Fibroblast of villous mesenchyme (primary cell): ENCODE measurements at places on chromosomes 2 and 18. TPM values are rescaled to one million over a fixed set of nuclear protein-coding genes. Genes with fewer than 3 reads are reported as not detected.
A peak's percentile ranks its signal among the peaks of the same experiment; 100 is the strongest.

TDRD15 gene
- total RNA-seq, result not detected in 2 replicates

DNA sequence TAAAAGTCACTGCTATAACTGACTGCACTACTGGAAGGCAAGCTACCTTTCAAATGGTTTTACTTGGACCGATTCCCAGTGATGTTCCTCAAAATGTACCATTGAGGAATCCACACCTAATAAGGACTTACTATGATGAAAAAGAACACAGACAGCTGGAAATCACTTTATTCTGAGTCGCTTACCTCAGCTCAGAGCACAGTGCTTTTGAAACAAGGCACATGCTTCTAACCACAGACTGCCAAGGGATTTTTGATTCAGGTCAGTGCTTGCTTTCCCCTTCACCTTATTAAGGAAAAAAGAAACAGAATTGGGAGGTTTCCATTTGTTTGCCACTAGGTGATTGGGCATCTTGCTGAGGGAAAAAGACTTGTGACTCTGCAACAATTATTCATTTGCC, 707.5 kb upstream of the FSHR start:
- DNase-seq, result no peak

TUBA3D gene
- total RNA-seq, result not detected in 2 replicates

DNA sequence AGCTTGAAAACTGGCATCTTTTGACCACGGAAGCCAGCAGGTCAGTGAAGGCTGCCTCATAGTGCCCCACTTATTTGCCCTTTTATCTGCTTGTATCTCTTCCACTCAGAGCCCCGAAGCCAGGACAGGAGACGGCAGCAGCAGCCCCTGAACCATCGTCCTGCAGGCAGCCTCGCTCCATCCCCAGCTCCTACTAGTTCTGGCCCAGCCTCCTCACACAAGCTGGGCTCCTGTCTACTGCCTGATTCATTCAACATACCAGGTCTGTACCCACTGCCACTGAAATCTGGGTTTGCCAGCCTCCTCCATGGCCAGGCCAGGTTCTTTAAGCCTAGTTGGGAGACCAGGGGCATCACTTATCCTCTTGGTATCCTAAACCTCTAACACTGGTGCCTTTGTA, 4.1 kb downstream of the OST4 start:
- no peak for DNase-seq

FAM117B gene
- 1.6 and 1.7 TPM in 2 replicates for total RNA-seq

- DNase-seq, result no peak
These were observed 37.5 kb upstream of the CYP26B1 start for GRCh38 chr2:72185206-72185605.

NPPC gene
- total RNA-seq, result not detected in 2 replicates

FAM237A gene
- not detected in 2 replicates for total RNA-seq

GRCh38 chr2:20353241-20353992, 2.8 kb upstream of the PUM2 start:
- DNase-seq, result no peak

SIX3 gene
- total RNA-seq, result not detected in 2 replicates

DNA sequence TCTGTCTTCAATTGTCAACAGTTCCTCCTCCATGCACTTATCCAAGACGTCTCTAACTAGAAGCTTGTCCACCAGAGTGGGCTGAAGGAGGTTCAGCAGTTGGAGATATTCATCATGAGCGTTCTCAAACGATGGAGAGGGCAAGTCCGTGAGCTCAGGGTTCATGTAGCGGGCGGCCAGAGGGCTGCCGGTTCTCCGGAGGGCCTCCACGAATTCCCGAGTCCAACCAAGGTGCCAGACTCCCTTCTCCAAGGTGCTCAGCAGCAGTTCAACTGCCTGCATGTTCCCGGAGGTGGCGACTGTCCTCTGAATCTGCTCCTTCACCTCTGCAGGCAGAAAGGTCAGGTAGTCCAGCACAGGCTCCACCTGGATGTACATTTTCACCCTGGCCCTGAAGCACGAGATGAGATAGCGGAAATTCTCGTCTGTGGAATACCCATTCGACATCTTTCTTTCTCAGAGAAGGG, 590 bp downstream of the IFIH1 start:
- peak; percentile 22 for DNase-seq

DNA sequence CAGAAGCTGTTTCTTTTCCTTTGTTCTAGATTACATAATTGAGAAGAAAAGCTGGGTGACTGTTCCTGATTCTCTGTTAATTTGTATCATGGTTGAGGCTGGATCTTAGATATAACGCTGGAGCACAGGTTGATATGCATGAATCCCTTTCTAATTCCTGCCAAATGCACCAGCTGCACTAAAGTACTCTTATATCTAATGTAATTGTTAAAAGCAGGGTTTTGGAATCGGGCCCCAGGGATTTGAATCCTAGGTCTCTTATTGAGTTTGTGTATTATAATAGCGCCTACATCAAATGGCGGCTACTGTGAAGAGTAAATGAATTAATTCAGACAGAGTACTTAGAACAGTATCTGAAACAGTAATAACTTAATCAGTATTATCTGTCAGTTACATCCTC, 80.4 kb downstream of the MC4R start:
- DNase-seq, result no peak

SERPINB11 gene
- total RNA-seq, result not detected in 2 replicates

DNA sequence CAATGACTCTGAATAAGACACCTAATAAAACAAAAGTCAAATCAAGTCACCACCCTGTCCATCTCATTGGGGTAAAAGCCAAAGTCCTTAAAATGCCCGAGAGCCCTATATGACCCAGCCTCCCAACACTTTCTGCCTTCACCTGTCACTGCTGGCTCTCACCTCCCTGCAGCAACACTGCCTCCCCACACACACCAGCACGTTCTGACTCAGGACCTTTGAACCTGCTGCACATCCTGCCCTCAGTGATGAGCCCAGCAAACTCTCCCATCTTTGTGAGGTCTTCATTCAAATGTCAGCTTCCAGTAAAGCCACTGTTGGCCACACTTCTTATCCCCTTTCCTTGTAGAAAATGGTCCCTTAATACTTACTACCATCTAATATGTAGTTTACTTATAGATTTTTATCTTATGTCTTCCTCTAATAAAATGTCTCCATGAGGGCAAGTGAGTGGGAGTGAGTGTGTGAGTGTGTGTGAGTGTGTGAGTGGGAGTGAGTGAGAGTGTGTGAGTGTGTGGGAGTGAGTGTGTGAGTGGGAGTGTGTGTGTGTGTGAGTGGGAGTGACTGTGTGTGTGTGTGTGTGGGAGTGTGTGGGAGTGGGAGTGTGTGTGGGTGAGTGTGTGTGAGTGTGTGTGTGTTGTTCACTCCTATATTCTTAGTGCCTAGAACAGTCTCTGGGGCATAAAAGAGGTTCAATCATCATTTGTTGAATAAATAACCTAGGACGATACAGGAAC, 504.7 kb downstream of the EIPR1 start:
- no peak for DNase-seq

GRCh38 chr2:128646691-128647090, 328.0 kb upstream of the HS6ST1 start:
- DNase-seq, result no peak

GRCh38 chr2:240387669-240388358, 47.6 kb upstream of the GPC1 start:
- peak; percentile 92 for DNase-seq

TMEM185B gene
- 27.4 and 36.3 TPM in 2 replicates for total RNA-seq

DNA sequence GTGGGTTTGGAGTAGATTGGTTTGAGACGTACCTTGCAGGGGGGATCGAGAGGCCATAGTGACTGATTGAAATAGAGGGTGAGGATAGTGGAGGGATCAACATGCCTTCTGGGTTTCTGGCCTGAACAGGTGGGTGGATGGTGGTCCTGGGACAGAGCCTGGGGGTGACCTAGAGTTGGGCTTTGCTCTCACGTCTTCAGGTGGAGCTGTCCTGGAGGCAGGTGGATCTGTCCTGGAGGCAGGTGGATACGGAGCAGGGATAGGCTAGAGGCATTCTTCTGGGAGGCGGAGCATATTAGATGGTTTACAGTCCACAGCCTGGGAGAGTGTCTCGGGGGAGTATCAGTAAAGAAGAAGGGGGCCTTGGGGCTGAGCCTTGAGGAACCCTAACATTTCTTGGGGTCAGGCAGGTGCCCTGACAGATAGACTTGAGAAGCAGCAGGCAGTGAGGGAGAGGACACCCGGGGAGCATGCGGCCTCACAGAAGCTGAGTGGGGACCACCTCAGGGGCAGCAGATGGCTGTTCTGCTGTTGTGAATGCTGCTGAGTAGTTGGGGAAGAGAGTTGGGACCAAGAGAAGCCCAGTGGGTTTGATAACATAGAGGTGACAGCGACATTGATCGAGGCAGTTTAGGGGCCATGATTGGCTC, 1.6 kb downstream of the CAPN10 start:
- no peak for DNase-seq

DNA sequence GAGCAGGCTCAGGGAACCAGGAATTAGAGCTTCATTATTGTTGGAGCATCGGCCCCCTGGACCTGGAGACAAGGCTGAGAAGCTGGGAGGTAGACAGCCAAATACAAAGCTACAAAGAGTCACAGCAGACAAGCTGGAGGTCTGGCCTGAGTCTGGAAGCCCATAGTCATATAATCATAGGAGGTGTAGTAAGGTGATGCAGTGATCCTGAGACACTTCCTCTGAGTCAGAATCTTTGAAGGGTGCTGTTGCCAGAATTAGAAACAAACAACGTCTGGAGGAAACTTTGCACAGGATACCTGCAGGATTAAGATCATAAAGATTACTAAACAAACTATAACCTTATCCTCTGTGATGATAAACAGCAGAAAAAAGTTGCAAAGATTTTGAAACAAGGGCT, 213.8 kb downstream of the DSC3 start:
- no peak for DNase-seq

SERPINB4 gene
- total RNA-seq, result not detected in 2 replicates

DNA sequence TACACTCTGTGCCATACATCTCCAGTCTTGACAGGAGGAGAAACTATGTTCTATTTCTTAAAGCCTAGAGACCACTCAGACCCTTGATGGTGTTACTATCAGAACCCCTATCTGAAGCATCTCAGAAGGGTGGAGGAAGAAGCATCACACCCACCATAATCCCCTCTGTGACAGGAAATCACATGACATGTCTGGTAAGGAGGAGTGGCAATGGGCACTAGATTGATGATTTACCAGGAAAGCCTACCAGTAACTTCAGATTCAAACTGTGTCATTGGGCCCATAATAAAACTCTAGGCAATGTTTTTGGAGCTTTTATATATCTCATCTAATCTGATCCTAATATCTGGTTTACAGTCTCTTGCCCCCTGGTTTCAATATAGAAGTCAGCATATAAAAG, 37.1 kb upstream of the C2orf66 start:
- DNase-seq, result no peak

- no peak for DNase-seq
These were observed 207.0 kb upstream of the SALL3 start for GRCh38 chr18:78772360-78773302.

PLB1 gene
- total RNA-seq, result 0.32 and 3.0 TPM in 2 replicates

DNA sequence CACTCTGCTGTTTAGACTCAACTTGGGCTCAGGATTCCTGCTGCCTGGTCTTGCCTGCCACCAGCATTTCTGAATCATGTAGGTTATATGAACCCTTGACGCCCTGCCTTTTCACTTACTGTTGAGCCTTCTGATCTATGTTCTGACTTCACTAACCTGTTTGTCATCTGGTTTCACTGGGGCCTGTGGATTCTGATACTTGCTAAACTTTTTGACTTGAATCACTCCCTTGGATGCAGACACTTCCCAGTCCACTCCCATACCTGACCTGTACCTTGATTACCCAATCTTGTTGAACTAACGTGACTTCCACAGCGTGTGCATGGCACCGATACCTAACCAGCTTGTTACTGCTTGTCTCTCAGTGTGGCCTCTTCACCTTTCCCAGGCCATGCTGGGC, 35.6 kb upstream of the SPAG16 start:
- no peak for DNase-seq

DNA sequence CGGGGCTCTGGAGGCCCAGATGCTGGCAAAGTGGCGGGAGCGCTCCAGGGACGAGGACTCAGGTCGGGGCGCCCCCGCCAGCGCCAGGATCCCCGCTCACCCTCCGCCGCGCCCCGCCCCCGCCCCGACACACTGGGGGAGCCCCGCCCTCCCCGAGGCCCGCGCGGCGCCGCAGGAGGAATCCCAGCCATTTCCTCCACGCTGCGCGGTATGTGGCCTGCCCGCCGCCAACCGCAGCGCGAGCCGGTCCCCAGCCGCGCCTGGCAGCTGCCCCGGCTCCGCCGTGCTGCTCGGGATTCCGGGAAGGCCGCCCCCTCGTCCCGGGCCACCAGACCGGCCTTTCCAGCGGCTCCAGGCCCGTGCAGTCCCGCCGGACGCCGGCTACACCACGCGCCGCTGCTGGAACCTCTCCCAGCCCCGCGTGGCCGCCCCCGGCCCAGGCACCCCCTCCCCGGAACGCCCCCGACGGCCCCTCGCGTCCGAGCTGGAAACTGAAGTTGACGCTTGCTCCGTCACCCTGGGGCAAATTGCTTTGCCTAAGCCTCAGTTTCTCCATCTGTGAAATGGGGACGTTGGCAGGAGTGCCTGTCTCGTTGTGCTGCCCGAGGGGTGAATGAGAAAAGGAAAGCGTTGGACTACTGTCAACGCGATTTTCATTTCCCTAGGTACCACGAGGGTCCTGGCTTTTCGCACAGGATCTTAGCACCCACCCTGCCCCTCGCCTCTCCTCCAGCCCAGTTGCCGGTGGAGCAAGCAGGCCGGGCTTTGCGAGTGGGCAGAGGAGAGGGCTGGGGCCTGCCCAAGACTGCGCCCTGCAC, 53.6 kb downstream of the PKDCC start:
- DNase-seq, result peak; percentile 77

GBX2 gene
- total RNA-seq, result 1.6 TPM in 1 of 2 replicates, not detected in the other

DNA sequence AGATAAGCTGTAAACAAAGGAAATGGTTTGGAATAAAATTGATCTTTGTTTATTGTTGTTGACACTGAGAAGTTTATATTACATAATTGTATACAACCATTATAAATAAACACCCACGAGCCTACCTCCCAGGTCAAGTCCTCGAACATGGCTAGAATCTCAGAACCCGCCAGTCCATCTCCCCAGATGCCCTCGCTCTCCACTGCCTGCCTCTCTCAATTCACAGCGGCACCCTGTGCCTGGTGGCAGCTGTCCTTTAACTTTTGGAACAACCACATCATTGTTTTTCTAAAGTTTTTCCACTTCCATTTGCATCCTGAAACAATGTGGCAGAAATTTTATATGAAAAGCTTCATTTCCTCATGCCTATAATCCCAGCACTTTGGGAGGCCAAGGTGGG, 52.2 kb upstream of the OTOS start:
- no peak for DNase-seq

TNFAIP6 gene
- total RNA-seq, result 13.2 and 14.2 TPM in 2 replicates

GRCh38 chr18:75244351-75245313, 34.0 kb downstream of the TSHZ1 start:
- DNase-seq, result no peak

DNA sequence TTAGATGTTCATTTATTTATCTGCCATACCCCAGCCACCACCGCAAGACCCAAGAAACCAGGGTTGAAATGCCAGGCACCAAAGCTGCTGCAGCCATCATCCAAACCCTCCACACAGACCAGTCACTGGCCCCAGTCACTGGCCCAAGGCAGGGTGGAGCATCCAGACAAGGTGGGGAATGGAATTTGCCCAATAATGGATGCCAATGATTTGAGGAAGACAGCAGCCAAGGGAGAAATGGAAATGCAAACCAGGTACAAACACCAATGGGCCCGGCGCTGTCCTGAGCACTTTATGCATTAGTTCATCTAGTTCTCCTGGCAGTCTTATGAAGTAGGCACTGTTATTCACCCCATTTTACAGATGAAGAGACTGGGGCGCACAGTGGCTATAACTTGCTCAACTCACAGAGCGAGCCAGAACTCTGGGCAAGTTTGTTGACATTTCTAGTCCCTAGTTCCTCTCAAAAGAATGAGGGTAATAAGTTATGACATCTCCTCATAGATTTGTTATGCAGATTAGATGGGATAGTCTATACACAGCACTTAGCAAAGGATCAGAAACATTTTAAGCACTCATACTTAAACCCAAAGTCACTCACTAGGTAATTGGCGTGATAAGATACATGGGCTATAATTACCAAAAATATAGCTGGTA, 173.3 kb downstream of the TMEM247 start:
- no peak for DNase-seq

CCDC102B gene
- total RNA-seq, result 10.4 and 20.9 TPM in 2 replicates
